ENCODE measurements at places on chromosomes 4 and X.
A peak's percentile ranks its signal among the peaks of the same experiment; 100 is the strongest.

DNA sequence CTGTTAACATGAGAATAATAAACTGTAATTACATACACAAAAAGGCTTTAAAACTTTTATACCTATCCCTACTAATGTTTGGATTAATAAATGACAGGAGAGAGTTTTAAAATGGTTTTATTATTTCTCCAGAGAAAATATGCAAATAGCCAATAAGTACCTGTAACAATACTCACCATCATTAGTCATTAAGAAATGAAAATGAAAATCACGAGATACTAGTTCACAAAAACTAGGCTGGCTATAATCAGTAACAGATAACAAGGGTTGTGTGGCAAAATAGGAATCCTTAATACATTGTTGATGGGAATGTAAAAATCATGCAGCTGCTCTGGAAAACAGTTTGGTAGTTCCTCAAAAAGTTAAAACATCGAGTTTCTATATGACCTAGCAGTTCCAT, 25.2 kb upstream of the AP1AR start:
- no peak for DNase-seq

GRCh38 chr4:7192252-7193029, at the start of gene SORCS2:
TSS of gene SORCS2 (plus strand) at chr4:7192538.
- DNase-seq: peak; percentile 50

GRCh38 chrX:99077099-99077498, 1333.0 kb downstream of the PCDH19 start:
- no peak for DNase-seq

- DNase-seq: no peak
Observed at GRCh38 chrX:1093121-1093520, 119.3 kb downstream of the CRLF2 start.

DNA sequence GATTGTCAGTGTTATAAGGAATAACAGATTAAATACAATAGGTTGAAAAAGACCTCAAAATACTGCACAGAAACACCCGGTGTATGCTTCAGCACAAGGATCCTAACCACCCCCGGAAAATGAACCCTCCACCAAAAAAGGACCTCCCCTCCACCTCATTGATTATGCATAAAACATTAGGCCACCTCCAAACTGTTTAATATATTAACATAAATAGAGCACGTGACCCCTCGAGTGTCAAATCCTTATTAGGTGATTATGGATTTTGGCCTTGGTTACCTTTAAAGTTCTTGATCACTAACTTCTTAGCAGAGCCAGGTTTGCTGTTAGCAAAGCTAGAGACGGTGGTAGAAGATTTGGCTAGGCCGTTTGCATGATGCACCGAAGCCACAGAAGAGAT, 958 bp downstream of the CUL4B start:
- DNase-seq: no peak

GRCh38 chr4:86497980-86498862, 95.9 kb upstream of the PTPN13 start:
- DNase-seq: no peak

- no peak for DNase-seq
Observed at GRCh38 chr4:8771258-8771590, 100.4 kb downstream of the HMX1 start.

DNA sequence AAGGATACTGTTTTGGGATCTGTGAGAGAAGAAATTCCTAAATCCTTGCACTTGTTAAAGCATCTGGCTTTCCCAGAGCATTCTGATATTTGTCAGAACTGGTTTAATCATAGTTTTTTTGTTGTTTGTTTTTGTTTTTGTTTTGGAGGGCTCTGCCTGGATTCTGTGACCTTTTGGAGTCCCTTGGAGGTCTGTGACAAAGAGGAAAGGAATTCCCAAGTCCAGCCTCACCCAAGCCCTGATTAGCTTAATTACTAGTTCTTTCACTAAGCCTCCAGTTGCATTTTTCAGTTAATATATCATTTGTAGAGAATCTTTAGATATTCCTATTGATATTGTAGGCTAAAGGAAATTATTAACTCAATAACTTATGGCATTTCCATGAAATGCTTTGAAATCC, 711 bp downstream of the ACE2 start:
- DNase-seq: no peak

DNA sequence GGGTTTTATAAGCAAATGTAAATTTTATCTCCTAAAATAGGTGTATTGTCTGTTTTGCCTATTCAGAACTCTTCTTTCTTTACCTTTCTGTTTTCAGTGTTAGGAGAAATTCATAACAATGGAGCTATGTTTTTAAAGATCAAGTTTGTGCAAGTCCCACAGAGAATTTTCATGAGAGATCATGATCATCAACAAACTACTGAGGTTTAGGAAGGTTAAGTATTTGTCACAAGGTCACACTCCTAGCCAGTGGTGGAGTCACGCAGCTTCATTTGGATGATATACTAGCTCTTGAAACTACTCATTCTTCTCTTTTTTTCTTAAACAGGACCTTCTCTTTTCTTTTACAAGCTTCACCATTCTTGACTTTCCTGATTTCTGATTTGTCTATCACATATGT, 892.6 kb upstream of the FRG1 start:
- no peak for DNase-seq

DNA sequence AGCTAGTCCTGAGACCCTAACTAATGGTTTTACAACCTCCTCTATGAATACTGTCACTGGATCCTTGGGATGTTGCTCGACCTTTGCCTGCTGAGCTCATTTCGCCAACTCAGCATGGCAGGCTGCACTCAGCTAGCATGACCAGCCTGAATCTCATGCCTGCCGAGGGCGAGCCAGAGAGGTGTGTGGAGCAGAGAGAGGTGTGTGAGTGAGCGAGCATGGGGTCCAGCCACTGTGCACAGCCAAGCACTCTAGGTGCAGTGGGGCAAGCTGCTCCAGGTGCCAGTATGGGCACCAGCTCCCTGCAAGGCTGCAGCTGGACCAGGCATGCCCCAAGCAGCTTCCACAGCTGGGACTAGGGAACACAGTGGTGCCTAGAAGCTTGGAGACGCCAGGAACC, 410.9 kb downstream of the PCDH10 start:
- DNase-seq: no peak

- DNase-seq: no peak
Observed at GRCh38 chrX:153735274-153735673, 10.6 kb downstream of the ABCD1 start.

DNA sequence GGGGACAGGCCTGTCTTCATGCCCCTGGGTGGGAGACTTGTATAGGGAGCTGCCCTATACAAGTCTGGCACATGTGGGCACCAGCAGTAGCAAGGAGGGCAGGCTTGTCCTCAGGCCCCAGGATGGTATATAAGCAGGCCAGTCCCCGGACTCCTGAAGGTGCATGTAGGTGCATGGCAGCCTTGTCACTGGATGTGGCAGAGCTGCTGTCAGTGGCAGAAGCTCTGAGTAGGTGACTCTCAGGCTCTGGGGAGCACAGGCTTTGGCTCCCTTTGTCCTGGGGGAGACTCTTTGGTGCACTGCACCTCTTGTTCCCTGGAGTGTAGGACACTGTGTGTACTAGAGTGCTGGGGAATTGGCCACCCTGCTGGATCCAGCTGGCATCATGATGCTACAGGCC, 376.7 kb upstream of the DIPK2B start:
- no peak for DNase-seq

GRCh38 chrX:130296743-130297142, 28.0 kb upstream of the ZNF280C start:
- no peak for DNase-seq

DNA sequence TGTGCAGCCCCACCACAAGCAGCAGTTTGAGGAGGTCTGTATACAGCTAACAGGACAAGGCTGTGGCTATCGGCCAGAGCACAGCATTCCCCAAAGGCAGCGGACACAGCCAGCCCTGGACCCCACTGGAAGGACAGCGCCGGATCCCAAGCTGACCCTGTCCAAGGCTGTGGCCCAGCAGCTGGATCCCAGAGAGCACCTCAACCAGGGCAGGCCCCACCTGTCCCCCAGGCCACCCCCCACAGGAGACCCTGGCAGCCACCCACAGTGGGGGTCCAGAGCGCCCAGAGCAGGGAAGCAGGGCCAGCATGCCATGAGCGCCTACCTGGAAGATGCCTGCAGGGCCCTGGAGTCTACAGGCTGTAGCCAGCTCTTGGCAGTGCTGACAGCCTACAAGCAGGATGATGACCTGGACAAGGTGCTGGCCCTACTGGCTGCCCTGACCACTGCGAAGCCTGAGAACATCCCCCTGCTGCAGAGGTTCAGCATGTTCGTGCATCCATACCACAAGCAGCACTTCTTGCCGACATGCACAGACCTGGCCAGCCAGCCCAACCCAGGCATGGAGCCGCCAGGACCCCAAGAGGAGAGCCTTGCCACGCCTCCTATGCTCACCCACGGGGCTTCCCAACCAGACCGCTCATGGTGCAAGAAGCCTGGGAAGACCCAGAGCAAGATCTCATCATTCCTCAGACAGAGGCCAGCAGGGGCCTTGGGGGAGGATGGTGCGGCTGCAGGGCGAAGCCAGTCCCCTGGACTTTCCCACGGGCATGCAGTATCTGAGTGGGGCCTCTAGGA, 62.0 kb downstream of the ALPK1 start:
- DNase-seq: no peak

GRCh38 chr4:42150653-42151567, 1.5 kb downstream of the BEND4 start:
- DNase-seq: no peak

DNA sequence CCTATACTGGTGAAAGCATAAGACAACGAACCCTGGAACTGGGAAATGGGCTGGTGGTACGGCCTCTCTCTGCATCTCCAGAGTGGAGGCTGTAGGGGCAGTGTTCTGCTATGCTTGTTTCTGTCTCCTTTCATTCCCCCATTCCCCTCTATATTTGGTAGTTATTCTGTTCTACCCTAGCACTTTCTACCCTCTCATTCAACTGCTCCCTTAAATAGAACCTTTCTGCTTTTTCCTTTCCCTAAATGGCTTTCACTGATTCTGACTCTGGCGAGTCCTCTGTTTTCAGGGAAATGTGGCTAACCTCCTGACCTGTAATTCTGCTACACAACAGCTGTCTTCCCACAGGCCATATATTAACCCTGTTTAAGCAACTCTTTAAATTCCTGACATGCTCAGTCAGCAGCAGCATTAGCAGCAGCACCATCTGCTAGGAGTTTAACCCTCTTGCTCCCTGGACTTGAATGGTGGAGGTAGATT, 94.2 kb downstream of the CXCL13 start:
- DNase-seq: no peak

- DNase-seq: no peak
Observed at GRCh38 chrX:118353081-118353850, 7.4 kb downstream of the WDR44 start.

GRCh38 chr4:38203609-38204008, 243.4 kb downstream of the PTTG2 start:
- DNase-seq: no peak

- DNase-seq: no peak
Observed at GRCh38 chr4:10741961-10742699, 57.6 kb upstream of the CLNK start.

- no peak for DNase-seq
Observed at GRCh38 chr4:108008721-108009120, 19.0 kb downstream of the HADH start.

GRCh38 chr4:110854021-110854678, 231.3 kb upstream of the PITX2 start:
- no peak for DNase-seq

GRCh38 chr4:157787618-157788017, 385.2 kb downstream of the GASK1B start:
- DNase-seq: no peak

DNA sequence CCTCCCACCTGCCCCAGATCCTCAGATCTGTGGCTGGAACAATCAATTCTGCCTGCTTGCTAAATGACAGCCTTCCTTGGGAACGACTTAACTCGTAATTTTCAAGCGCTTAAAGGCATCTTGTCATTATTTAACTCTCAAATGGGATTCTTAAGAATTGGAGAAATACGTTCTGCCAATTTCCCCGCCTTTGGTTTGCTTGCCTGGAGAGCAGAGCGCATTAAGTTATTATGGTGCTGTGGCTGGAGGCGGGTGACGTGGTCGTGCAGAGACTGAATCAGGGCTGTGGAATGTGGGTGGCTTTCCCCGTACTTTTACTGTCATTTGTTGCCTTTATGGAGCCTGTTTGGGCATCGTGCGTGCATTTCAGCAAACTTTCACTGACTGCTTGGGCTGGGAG, 78.9 kb upstream of the PSAPL1 start:
- peak; percentile 30 for DNase-seq

DNA sequence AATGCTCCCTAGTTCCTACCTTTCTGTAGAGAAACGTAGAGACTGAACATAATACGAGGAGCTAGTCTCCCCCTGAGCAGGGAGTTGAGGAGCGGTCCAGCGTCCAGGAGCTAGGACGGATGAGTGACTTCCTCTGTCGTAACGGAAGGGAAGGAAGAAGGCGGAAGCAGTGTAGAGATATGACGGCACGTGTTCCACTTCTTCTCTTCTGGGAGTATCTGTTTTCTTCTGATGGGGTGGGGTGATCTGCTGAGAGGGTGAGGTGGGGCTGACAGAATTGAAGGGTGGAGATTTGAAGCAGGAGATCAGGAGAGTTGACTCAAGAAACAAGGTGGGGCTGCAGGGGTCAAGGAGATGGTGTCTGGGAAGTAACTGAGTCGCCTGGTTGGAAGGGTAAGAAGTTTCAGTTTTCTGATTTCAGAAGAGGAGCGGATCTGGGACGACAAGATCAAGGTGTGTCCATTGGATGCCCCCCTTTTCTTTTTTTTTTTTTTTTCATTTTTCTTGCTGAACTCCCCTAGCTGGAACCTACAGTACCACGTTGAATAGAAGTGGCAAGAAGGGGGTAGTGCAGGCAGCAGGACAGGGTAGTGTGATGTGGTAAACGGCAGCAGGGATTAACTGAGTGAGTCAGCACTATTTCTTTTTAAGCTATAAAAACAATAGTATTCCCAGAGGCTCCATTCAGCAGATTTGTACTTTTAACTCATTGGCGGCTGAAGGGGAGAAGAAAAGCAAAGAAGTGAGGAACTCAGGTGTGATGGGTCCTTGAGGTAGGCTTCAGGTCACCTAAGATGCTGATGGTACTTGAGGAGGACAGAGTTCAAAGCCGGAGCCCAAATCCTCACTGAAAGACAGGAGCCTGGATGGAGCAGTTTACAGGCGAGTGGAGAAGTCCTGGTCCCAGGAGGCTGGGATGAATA, 50.8 kb upstream of the SETD7 start:
- DNase-seq: no peak

- DNase-seq: no peak
Observed at GRCh38 chr4:95300304-95300703, 248.5 kb downstream of the UNC5C start.

Data from nucleus accumbens (tissue), 56 donors.